ENCODE measurements at places on chromosomes 7 and 10.

DNA sequence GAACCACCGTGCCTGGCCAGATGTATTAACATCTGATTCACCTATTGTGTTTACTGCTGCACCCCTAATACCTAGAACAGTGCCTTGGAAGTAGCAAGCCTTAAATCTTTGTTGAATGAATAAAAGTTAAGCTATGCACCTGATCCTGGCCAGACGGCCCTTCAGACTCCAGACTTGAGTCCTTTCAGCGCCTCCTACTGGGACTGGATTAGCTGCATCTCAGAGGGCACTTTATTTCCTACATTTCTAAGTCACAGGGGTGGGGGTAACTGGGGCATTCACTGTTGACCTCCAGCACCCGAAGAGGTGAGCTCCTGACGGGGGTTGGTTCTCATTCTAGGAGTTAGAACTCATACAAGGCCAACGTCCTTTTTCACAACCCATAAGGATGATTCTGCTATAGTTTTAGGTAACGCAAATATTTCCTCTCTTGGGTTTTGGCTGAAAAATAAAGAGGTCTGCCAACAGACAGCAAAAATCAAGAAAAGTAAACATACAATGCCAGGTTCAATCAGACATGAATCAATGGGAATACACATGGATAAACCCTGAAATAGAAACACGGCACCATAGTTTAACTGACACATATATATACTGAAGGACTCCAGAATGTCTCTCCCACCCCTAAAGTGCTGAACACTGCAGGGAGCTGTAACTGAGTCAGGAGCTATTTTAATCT, 48.0 kb upstream of the DLG5 start:
- DNase-seq = peak; percentile 45

DNA sequence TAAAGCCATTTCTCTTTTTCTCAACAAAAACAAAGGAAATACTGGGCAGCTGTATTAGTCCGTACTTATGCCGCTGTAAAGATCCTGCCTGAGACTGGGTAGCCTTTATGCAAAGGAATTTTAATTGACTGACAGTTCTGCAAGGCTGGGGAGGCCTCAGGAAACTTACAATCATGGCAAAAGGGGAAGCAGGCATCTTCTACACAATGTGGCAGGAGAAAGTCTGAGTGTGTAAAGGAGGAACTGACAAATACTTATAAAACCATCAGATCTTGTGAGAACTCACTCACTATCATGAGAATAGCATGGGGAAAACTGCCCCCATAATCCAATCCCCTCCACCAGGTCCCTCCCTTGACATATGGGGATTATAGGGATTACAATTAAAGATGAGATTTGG, 264.3 kb downstream of the SEMA3A start:
- no peak for DNase-seq

GRCh38 chr7:18289788-18290187, 205.8 kb upstream of the HDAC9 start:
- DNase-seq = no peak

DNA sequence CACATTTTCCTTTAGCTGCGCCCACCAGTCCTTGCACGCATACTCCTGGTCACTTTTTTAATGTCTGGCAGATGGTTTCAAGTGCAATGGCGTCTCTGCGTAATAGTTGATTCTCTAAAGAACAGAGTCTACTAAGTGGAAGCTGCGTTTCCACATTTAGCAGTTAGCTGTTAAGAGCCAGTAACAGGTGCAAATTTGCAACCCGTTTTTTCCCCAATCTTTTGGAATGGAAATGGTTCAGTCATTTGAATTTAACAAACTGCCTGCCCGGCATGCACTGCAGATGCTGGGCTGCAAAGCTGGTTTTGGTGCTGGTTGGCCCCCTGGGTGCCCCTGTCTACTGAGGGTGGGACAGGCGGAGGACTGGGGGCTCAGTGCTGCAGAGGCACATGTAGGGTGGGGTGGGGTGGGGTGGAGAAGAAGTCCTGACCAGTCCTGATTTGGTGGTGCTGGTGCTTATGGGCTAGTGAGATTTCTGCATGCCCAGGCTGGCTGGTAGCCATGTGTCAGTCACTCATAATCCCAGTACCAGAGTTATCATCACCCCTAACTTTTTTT, 43.9 kb downstream of the CUX1 start:
- no peak for DNase-seq

DNA sequence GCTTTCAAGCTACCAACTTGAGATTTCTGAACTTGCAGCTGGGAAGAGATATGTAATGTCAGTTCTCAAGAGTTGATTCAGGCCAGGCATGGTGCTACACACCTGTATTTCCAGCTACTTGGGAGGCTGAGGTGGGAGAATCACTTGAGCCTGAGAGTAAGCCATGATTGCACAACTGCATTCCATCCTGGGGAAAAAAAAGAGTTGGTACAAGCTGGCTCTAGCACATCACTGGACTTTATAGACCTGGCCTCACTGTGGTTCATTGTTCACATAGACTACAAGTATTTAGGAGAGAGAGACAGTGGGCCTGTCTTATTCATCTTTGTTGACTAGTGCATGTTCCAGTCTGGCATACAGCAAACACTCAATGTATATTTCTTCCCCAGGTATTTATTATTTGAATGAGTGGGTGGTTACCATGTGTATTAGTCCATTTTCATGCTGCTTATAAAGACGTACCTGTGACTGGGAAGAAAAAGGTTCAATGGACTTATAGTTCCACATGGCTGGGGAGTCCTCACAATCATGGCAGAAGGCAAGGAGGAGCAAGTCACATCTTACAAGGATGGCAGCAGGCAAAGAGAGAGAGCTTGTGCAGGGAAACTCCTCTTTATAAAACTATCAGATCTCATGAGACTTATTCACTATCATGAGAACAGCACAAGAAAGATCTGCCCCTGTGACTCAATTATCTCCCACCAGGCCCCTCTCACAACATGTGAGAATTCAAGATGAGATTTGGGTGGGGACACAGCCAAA, 176.5 kb downstream of the PFKFB3 start:
- DNase-seq = no peak

- no peak for DNase-seq
These were observed 4.7 kb upstream of the CUBN start for GRCh38 chr10:17134282-17134681.

DNA sequence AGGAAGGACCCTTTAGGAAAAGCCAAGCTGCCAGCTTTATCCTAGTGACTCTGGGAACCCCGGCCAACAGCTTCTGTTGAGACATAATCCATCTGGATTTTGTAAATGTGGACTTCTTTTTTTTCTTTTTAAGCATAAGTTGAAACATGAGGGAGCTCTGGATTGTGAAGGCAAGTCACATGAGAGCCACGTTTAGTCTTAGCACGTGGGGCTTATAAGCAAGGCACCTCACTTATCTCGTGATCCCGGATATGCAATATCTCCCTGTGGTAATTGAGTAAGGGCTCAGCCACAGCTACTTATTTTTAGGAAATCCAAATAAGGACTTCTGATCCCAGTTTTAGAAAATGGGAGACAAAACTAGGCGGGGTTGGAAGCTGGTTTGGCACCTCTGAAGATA, 111.2 kb upstream of the PTN start:
- peak; percentile 94 for DNase-seq

DNA sequence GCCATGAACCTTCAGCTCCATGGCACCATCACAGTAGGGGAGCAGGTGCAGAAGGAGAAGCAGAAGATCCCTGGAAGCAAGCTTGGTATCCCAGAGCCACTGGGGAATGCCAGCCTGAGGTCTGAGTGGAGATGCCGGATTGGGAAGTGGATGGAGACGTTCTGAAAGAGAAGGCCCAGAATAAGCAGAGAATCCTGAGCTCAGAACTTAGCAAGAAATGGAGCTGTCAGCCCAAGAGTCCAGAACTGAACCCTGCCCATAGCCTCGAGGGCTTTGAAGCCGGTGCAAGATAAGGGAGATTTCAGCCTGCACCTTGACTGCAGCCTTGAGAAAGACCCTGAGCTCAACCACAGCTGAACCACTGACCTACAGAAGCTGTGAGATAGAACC, 13.9 kb upstream of the GDF10 start:
- DNase-seq = no peak

- no peak for DNase-seq
These were observed 278.9 kb downstream of the ZWINT start for GRCh38 chr10:56082169-56082568.
